ENCODE measurements at places on chromosomes 6 and 20. TPM values are rescaled to one million over a fixed set of nuclear protein-coding genes. Genes with fewer than 3 reads are reported as not detected.

THBD gene
- 5.1 TPM for total RNA-seq

PLA2G7 gene
- not detected for total RNA-seq

DNA sequence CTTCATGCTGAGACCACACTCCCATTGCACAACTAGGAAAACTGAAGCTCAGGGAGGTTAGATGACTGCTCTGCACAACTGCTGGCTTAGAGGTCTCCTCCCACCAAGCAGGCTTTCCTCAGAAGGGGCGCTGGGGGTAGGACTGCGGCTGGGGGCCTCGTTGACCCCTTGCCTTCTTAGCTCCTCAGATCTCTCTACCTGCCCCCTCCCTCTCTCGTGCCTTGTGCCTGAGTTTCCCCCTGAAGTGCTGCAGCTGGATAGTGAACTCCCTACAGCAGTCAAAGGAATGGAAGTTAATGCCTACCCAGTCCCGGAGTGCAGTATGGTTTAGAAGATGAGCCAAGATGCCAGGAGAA is 149.8 kb downstream of the GRM4 start:
- no peak for DNase-seq

CALHM4 gene
- not detected for total RNA-seq

BPIFB1 gene
- total RNA-seq = not detected

MLIP gene
- not detected for total RNA-seq

DNA sequence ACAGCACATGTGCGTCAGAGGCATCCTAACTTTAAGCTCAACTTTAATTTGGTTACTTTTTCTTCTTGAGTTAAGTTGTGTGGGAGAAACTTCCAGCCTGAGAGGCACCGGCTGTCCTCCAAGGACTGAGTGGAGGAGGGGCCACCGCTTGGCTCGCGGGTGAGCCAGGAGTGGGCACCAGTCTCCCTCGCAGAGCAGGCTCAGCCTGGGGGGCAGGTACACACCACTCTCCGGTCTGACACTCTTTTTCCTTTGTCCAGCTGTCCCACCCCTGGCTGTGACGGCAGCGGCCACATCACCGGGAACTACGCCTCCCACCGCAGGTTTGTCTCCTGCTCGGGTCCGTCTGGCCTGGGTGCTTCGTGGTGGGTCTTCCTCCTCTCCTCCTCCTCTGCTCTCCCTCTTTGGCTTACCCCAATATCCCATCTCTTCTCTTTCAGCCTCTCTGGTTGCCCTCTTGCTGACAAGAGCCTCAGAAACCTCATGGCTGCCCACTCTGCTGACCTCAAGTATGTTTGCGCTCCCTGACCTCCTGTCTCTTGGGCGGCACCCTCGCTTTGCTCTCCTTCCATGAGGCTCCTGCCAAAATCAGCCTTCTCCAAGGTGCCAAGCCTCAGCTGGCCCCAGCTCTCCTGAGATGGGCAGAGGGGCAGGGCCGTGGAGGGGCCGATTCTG is 32.6 kb upstream of the PCMTD2 start:
- no peak for DNase-seq

GRCh38 chr6:93238632-93239031 is 180.7 kb downstream of the EPHA7 start:
- DNase-seq = no peak

ULBP2 gene
- total RNA-seq = 53.7 TPM

DNA sequence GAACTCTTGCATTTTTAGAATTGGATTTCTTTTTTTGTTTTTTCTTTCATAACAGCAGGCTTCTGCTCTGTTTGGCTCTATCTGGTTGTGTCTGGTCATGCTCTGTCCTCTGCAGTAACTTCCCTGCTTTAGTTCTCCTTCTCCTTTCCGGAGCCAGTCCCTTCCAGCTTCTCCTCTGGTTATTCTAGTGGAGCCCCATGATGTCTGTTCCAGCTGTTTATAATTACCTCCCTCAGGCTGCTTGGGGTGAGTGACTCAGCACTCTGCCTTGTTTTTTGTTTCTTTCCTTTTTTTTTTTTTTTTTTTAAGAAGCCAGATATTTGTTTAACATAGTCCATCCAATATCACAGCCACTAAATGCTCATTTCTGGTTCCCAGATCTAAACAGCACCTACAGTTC is 409.6 kb downstream of the MAFB start:
- peak; percentile 51 for DNase-seq

DNA sequence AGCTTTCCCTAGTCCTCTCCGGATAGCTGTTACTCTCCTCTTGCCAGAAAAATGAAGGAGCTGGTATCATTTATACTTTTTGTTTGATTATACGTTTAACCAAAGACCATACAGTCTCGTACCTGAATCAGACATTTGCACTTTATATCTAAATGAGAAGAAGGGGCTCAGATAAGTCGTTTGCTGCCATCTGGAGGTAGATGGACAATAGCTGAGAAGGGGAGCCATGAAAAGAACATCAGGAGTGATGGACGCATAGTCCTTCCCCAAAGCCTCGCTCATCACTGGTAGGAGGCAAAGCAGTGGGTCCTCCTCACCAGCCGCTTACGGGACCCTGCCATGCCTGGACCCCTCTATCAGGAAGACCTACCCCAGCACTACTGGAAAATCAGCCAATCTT is 45.4 kb downstream of the RPF2 start:
- no peak for DNase-seq

DNA sequence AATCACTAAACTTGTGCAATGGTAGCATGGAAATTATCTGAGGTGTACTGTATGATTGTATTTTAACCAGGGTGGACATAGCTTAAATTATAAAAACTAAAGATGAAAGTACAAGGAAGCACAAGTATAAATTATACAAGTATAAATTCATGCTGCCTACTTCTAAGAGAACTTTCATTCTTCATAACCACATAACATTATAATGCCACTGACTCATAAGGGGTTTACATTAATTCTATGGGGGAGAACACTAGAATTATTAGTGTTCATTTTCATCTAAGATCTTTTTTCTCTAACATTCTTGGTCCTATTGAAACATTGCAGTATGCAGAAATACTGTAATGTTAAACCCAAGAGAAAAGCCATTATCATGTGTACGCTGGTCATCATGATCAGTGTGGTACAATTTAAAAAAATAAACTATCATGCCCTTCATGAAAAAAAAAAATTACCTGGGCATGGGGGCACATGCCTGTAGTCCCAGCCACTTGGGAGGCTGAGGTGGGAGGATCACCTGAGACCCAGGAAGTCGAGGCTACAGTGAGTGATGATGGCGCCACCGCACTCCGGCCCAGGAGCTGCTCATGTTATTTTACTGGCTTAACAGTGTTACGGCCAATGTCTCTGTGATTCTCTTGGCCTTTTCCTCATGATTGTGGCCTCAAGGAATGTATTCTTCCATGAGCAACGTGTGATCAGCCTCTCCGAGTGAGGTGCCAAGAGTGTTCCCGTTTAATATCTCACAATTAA is 25.9 kb upstream of the AHCY start:
- DNase-seq = no peak

DNA sequence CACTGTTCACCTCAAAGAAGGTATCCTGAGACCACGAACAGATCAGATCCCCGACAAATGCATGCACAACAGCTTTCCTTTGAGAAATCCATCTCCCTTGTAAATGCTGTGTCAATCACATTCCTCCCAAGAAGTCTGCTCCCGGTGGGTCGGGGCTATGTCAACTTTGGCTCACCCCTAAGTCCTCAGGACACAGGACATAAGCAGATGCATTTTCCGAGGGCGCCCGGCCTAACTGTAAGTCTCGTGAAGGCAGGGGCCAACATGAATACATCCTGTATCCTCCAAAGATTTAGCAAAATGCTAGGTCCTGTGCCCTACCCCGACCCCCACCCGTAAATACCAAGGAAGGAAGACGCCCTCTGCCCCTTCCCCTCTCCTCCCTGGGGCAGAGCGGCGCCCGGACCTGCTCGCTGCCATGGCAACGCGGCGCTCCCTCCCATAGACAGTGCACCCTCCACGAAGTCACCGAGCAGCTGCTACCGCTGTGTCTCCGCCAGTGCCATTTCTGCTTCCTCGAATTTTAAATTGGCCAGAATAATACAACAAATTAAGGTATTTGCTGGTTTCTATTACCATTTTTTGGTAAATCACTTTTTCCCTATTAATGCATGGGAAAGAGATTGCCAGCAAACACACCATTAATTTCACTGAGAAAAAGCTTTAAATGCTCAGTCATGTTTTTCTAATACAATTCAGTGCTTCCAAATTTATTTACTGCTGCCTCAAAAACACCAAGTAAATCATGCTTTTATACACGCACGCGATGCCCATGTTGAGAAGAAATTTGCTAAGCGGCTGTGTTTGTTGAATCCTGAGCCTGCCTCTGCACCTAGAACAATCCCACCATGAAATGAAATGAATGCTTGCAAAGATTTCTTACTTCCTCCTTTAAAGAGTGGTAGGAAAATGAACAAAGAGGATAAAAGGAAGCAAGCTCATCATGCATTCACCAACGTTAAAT is 100.6 kb downstream of the PCSK2 start:
- no peak for DNase-seq

DNA sequence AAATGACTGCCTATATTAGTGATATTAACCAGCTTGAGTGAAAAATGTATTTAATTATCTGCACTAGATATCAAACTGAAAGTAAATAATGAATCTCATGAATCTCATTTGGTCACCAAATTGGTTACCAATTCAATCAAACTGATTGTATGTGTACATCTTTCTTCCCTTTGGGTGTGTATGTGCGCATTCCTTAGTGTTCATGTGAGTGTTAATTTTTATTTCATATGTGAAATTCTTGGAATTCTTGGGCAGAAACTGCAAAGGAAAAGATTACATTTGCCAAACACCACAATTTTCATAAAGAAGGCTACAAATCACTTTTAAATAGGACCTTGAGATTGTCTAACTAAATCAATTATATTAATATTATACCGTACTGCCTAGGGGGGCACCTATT is 648.4 kb upstream of the MARCKS start:
- DNase-seq = no peak

- DNase-seq = peak; percentile 51
These were observed 39.5 kb downstream of the CITED2 start for GRCh38 chr6:139334806-139335446.

DNA sequence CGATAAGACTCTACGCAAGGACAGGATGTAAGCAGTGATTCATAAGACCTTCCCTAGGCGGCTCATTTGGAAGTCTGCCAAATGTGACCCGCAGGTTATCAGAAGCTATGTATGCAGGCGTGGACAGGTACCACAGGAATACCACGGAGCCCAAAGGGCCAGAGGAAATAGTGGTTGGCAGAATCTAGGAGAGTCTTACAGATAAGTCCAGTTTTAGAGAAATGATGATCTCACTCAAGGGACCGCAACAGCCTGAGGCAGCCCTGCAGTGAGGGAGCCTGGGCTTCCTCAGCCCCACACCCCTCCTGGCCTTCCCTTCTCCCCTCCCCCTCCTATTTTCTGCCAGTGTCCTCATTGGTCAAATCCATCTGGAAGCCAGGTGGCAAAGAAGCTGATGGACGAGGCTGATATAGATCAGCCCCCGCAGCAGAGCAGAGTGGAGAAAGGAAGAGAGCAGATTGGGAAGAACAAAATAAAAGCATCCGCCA is 110.6 kb downstream of the FNDC1 start:
- DNase-seq = peak; percentile 60

DNA sequence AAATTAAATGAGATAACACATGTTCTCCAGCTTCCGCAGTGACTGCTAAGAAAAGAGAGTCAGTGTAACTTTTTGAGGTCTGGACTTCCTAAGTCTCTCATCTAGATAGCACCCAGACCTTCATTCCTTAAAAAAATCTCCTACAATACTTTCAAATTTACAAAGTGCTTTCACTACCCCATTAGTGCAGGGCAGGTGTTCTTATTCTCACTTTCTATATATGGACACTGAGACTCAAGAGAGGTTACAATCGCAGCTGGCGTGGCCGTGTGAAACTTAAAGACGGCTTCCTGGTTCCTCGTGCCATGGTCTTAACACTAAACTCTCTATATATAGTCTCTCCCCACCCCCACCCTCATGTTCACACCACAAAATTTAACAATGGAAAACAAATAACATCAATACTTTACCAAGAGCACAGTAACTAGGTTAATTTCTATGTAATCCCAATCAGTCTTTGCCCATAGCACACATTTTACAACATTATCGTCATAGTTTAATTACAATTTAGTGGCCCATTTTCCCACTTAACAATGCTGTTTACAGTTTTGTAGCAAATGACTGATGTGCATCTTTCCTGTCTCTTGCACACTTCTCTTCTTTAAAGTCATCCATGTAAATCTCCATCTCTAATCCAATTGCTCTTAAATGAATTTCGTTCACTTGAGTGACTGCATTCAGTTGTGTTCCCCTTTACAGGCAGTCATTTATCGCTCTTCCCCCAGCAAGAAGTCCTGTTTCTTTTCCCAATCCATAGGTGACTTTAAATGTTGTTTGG is 78.8 kb upstream of the ARID1B start:
- no peak for DNase-seq

GRCh38 chr6:83592770-83593394 is 80.5 kb downstream of the PRSS35 start:
- DNase-seq = peak; percentile 46

DNA sequence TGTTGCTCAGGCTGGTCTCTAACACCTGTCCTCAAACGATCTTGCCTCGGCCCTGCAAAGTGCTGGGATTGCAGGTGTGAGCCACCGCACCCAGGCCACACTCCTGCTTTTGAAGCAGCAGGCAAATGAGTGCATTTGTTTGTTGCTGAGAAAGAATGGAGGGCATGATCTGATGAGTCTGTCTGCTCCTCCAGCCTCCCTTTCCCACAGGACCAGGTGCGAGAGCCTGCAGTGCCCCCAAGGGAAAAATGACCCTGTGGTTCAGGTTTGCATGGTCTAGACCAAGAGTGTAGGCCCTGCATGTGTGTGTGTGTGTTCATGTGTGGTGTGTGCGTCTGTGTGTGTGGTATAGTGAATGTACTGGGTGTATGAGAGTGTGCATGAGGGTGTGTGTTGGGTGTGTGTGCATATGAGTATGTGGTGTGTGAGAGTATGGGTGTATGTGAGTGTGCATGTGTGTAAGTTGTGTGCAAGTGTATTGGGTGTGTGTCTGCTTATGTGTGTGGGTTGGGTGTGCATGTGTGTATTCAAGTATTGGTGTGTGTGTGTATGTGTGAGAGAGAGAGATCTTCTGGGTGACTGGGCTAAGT is 22.8 kb upstream of the FOXC1 start:
- no peak for DNase-seq

- DNase-seq = peak; percentile 83
These were observed 90.5 kb downstream of the GRM4 start for GRCh38 chr6:34055223-34055933.

Data from Daoy (cell line).